ENCODE measurements at places on chromosomes 7 and 10.

DNA sequence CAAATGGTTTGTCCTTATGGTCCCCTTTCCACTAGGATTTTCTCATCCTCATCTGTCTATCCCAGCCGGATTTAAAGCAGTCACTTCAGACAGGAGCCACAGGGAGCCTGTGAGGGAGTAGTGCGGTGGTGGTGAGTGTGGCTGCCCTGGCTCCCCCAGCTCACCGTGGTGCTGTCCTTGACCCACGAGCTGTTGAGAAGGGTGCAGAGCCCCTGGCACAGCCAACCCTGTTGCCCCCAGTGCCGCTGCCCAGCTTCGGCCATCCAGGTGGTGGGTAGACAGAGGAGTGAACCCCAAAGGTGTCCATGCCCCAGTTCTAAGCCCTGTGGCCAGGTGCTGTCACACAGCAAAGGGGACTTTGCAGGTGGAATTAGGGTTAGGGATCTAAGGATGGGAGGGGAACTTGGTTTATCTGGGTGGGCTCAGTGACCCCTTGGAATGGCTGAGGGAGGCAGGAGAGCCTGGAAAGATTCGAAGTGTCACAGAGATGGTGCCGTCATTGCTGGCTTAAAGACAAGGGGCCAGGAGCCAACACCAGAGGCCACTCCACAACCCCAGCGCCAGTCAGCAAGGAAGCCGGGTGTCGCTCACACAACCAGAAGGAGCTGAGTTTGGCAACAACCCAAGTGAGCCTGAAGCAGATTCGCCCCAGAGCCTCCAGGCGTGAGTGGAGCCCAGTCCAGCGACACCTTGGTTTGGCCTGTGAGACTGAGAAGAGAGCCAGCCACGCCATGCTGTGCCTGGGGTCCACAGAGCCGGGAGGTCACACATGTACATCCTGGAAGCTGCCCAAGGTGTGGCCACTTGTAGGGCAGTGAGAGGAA lies 142.4 kb downstream of the ADCY1 start:
- no peak for DNase-seq

GRCh38 chr10:82953331-82953730 lies 1078.3 kb downstream of the NRG3 start:
- DNase-seq: no peak

DNA sequence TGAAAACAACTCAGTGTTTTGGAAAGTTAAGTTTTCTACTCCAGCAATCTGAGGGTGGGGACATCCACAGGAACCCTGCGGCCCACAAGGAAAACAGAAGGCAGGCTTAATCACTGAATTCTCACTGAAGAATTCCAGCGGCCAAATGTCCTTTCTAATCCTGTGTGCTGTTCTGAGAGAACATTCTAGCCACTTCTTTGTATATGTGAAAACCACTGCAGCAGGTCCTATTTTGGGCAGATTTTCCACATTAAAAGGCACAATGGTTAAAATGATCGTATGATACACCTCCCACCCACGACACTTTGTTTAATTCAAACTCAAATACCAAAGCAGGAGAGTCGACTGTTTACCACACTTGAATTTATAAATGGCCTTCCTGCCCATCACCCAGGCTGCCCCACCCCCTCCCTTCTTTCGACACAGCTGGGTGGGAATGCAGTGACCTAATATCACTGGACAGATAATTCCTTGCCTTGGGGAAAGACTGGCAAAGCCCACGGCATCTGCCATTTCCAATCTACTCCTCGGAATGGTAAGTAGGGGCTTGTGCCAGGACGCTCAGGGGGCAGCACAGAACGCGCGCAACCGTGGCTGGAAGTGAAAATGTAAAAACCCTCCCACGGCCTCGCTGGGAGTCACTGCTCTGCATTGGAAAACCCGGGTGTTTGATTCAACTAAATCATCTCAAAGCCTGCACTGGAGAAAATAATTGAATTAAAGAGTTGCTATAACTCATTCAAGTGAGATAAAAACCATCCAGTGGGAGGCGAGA lies 67.0 kb downstream of the CTBP2 start:
- DNase-seq: no peak

DNA sequence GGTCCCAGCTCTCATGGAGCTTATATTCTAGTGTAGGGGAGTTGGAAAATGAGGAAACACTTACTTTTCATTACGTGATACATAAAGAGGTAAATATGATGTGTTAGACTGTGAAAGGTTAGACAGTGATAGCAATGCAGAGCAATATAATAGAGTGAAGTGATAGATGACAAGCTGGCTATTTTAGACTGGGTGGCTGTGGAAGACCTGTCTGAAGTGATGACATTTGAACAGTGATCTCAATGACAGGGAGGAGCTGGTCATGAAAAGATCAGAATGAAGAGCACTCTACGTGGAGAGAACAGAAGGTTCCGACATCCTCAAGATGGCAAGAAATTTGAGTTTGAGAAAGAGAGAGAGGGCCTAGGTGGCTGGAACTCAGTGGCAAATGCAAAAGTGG lies 118.9 kb upstream of the MKLN1 start:
- no peak for DNase-seq

- DNase-seq: no peak
Observed at GRCh38 chr7:138499340-138499739, 39.3 kb downstream of the TRIM24 start.

DNA sequence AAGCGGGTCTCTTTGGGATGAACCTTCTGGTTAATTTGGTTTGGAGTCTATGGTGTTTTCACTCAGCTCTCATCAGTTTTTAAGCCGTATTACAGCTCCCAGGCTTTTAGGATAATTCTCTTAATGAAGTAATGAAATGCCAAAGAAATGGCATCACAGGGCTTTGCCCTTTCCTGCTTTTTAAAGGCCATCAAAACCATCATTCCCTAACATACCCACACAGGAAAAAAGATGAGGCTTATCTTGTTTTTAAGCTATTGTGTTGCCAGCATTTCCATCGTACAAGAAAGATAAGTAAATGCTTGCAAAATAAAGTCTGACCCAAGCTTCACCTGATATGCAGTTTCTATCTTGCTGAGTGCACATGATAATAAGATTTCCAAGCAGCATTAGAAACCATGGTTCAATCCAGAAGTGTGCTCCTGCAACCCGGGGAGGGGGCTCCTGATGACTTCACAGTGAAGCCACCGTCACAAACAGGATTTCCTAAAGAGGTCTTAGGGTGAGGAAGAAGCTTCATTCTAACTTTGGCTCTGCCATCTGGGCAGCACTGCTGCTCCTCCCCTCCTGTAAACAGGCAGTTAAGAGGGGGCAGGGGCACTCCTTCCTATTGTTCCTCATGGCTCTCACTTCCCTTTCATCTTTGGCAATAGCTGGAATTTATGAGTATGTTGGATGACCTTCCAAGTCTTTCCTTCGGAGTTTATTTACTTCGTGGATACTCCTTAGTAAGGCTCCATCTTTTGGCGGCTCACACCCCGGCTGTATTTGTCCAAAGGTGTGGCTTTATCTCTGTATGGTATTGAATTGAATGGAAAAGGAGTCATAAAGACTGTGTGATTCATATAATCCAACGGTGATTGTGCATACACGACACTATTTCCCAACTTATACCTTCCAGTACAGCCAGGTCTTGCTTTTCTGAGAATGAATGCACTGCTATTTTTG lies 55.2 kb upstream of the FAM133B start:
- DNase-seq: no peak

DNA sequence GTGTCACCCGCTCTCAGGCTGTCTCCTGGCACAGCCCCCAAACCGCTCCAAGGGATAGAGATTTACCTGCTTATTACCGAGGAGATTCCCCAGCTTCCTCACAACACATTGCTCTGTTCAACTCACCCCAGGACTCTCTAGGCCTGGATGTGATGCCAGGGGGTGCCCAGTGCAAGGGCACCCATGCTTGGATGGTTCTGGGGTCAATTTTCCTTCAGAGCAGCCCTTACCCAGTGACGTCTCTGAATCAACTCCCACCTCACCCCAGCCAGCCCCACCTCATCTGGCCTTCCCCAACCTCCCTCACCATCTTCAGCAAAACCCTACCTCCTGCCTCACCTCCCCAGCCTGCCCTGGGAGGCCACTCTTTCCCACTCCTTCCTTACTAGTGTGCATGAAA lies 951.6 kb upstream of the ZNF722 start:
- no peak for DNase-seq

DNA sequence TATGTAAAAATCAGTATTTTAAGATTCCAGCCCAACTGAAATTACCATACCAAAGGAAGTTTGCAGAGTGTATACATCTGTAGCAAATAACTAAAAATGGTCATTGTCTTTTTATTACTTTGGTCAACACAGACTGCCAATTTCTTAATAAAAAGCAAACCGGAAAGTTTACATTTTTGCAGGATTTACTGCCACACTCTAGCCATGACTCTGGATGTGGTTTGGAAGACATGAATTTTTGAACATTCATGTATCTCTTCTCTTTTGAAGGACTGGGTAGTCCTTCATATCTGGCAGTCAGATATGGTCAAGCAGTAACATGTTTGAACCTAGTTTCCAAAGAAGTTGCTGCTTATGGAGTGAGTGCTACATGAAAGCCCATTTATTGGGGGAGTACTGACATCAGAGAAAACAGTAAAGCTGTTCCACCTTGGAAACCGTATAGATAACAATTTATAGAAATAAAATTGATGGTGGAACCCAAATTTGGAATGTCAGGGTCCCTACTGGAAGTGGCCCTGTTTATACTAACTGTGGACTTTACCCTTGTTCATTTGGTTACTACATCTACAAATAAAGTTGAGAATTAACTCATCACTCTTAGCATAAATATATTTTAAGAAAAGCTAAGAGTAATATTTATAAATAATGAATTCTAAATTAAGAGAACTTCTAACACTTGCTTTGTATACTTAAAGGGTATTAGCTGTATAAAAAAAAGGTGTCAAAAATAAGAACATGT lies 84.6 kb downstream of the ZMYND11 start:
- no peak for DNase-seq

- DNase-seq: no peak
Observed at GRCh38 chr7:155360495-155361345, 63.0 kb downstream of the INSIG1 start.

- DNase-seq: no peak
Observed at GRCh38 chr10:37053476-37053875, 71.9 kb upstream of the ANKRD30A start.

- DNase-seq: no peak
Observed at GRCh38 chr10:47253651-47254375, 46.2 kb upstream of the GDF10 start.

GRCh38 chr7:53811555-53812079 lies 730.6 kb upstream of the VSTM2A start:
- DNase-seq: no peak

All from esophagus squamous epithelium (tissue), 5 donors.